ENCODE measurements at places on chromosomes 5 and 9.

DNA sequence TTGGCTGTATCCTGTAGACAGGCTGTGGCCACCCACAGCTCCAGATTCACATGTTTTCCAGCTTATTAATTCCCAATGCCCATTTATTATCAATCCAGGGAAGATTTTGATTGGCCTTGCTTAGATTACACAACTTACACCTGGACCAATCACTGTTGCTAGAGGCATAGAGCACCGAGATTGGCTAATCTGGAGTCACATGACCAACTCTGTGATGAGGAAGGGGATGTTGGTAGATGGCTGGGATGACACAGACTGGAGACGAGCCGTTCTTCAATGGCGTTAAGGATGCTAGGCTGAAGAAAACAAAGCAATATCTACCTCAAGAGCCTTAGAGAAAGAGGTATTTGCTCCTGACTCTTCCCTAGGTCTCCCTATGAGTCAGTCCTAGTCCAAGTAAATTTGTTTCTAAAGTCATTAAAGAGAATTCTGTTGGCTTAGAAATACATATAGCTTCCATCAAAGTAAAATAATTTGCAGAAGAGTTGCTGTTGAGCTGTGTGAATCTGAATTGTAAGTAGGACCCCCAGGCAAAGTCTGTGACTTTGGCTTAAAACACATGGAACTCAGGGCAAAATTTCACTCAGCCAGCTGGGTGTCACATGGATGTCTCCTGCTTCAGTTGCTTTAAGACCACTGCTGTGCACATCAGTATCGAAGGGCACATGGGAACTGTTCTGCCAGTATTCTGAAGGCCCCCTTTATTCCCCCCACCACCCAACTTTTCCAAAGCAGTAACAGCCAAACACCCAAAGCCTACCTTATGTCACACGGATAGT lies 326.4 kb upstream of the KLF4 start:
- DNase-seq = no peak

- no peak for DNase-seq
Measured at GRCh38 chr5:127718181-127718580, 15.0 kb downstream of the CCDC192 start.

- no peak for DNase-seq
Measured at GRCh38 chr9:76887003-76887821, 18.7 kb downstream of the PRUNE2 start.

DNA sequence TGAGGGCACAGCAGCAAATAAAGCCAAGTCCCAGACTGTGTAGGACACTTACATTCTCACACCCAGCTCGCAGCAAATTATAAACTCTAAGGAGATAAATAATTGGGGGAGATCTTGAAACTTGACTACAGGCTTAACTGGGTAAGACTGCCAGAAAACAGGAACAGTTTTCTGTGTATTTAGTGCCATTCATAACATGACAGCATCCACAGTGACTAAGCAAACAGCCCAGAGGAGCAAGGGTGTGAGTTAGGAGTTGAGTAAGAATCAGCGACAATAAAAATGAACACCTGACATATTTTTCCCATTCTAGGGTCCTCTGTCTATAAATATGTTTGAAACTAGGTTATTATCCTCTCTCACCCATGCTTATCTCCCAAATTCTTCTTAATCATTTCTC lies 370.9 kb upstream of the WWC1 start:
- DNase-seq = no peak

GRCh38 chr5:16582081-16582480 lies 34.7 kb downstream of the RETREG1 start:
- no peak for DNase-seq

DNA sequence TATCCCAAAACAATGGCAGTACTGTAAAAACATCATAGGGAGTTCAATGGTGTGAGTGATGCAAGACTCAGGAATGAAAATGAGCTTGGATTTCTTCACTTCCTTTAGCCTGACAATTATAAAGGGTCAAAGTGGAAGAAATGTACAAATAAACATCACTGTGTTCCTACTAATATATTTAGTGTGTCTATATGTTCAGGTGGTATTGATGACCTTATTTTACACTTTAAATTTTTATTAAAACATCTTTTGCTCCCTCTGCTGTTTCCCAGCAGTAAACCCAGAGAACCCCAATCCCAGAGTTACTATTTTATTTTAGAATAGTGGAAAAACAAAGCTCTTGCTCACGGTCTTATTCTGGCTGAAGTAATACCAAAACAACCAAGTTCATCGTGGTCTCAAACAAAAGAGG lies 2.0 kb downstream of the LOX start:
- DNase-seq = no peak

All from activated T-cell treated with anti-CD3 and anti-CD28 coated beads for 4 hours (primary cell).